ENCODE measurements at places on chromosomes 11 and 22. TPM values are rescaled to one million over a fixed set of nuclear protein-coding genes. Genes with fewer than 3 reads are reported as not detected.

Gene BLID
- total RNA-seq = not detected

Gene GRM5
- total RNA-seq = 0.28 TPM

Gene LINC01488
- not detected for total RNA-seq

Gene ASRGL1
- total RNA-seq = 9.3 TPM

Gene PRR5
- total RNA-seq = 40.5 TPM

Gene CEND1
- not detected for total RNA-seq

Gene GTSE1
- total RNA-seq = 8.2 TPM

Gene MS4A15
- not detected for total RNA-seq

Gene OR5D13
- total RNA-seq = not detected

Gene P2RX6
- total RNA-seq = not detected

Gene CACNA1I
- total RNA-seq = 0.10 TPM

Gene GLB1L3
- 16.5 TPM for total RNA-seq

Gene CRYBB2
- 1.9 TPM for total RNA-seq

Gene THOC5
- total RNA-seq = 76.4 TPM

Gene MIOX
- total RNA-seq = not detected

Gene APOBEC3A
- not detected for total RNA-seq

Gene LMF2
- total RNA-seq = 88.2 TPM

Gene PLA2G3
- 2.8 TPM for total RNA-seq

Gene C11orf86
- not detected for total RNA-seq

Gene PDGFB
- total RNA-seq = 53.4 TPM

Gene NXPE1
- not detected for total RNA-seq

Gene CHRM1
- total RNA-seq = not detected

Gene VSIG10L2
- total RNA-seq = not detected

Gene SLC17A6
- not detected for total RNA-seq

Gene E2F8
- total RNA-seq = 0.92 TPM

Gene OVCH2
- total RNA-seq = 0.85 TPM
